ENCODE measurements at places on chromosomes 4 and X.

DNA sequence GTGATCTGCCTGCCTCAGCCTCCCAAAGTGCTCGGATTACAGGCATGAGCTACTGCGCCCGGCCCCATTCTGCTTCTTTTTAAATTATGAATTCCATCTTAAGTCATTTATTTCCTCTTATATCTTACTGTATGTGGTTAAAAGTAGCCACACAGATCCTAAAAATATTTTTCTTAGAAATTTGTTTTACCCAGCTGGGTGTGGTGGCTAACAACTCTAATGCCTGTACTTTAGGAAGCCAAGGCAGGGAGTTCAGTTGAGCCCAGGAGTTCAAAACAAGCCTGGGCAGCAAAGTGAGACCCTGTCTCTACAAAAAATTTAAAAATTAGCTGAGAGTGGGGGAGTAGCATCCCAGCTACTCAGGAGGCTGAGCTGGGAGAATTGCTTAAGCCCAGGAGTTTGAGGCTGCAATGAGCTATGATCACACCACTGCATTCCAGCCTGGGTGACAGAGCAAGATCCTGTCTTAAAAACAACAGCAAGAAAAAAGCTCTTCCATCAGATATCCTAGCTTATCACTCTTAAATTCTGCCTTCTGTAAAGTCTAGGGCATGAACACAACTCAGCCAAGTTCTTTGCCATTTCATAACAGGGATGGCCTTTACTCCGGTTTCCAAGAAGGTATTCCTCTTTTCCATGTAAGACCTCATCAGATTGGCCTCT lies 15.1 kb upstream of the AFF1 start:
- no peak for DNase-seq

- DNase-seq = no peak
Observed at GRCh38 chr4:148563684-148564083, 121.5 kb upstream of the NR3C2 start.

DNA sequence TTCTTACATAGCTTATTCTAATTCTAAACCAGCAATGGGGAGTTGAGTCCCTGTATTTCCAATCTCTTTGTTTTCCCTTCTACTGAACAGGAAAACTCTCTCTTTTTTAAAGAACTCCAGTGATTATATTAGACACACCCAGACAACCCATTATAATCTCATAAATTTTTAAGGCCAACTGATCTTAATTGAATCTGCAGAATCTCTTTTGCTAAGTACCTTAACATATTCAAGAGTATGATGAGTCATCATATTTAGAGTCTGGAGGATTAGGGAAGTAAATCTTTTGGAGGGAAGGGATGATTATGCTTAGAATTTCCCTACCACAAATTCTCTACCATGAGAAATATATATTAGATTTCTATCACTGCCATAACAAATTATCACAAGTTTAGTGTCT lies 705.1 kb downstream of the CENPC start:
- no peak for DNase-seq

DNA sequence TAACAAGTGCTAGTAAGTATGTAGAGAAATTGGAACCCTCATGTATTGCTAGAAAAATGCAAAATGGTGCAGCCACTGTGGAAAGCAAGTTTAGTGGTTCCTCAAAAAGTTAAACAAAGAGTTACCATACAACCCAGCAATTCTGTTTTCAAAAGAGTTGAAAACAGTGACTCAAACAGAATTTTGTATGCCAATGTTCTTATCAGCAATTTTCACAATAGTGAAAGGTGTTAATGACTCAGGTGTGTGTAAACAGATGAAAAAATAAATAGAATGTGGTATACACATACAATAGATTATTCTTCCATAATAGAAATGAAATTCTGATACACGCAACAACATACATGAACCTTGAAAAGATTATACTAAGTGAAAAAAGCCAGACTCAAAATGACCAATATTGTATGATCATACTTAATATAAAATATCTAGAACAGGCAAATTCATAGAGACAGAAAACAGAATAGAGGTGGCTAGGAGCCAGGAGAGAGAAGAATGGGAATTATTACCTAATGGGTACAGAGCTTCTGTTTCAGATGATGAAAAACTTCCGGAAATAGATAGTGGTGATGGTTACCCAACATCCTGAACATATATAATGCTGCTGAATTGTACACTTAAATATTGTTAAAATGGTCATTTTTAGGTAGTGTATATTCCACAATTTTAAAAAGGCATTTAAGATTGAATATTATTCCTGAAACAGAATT lies 51.6 kb downstream of the WDFY3 start:
- no peak for DNase-seq

GRCh38 chr4:19010761-19011160 lies 989.2 kb upstream of the LCORL start:
- peak; percentile 2 for DNase-seq

- DNase-seq = no peak
Observed at GRCh38 chr4:101252721-101253120, 94.6 kb downstream of the PPP3CA start.
